ENCODE measurements at places on chromosomes 11 and 22.

DNA sequence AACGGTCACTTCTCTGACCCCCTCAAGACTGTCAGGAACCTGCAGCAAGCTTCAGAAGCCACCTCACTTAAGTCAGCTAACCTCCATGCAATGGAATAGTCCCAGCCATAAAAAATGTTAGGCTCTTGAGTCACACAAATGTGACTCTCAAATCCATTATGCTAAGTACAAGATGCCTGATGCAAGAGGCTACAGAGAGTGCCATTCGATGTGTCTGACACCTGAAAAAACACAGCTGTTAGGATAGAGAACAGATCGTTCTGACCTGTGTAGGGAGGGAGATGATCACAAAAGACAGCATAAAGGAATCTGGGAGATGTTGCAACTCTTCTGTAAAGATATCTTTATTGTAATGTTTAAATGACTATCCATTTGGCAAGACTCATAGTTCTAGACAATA, 712.4 kb downstream of the TBC1D22A start:
- no peak for DNase-seq

- DNase-seq: peak; percentile 93
Measured at GRCh38 chr11:84264066-84264465, 977.9 kb upstream of the CCDC90B start.

DNA sequence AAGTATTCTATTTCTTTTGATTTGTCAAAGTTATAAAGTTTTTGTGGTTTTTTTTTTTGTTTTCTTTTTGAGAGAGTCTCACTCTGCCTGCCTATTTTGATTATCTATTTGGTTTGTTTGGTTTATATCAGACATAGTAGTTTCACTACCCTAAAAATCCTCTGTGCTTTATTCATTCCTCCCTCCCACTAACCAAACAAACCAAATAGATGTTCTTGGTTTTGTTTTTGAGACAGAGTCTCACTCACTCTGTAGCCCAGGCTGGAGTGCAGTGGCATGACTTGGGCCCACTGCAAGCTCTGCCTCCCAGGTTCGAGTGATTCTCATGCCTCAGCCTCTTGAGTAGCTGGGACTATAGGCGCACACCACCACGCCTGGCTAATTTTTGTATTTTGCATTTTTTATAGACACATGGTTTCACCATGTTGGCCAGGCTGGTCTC, 67.9 kb downstream of the ENTHD1 start:
- no peak for DNase-seq

DNA sequence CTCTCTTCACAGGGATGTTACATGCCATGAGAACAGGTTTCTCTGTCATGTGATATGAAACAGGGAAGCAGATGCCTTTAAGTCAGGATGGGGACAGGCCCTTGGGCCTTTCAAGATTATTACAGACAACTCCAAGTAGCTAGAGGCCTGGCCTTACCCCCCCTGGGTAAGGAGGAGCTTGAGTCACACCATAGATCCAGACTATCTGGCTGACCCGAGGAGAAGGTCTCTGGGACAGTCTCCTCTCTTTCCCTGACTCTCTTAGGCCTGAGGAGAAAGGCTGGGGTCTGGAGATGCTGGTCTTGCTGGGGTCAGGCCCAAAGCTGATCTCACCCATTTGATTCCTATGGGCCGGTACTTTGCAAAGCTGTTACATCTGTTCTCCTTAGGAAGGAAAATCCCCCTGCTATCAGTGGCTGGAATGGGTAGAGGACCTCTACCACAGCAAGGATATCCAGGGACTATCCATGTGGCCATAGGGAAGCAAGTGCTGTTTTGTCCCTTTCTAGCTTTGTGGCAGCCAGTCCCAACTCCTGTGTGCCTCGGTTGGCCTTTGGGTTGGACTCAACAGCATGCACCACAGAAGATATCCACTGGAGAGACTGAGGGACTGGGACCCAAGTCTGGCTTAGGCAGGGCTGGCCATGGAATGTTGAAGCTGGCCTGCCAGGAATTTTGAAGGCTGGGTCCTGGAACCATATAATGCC, 25.2 kb downstream of the RELT start:
- no peak for DNase-seq

DNA sequence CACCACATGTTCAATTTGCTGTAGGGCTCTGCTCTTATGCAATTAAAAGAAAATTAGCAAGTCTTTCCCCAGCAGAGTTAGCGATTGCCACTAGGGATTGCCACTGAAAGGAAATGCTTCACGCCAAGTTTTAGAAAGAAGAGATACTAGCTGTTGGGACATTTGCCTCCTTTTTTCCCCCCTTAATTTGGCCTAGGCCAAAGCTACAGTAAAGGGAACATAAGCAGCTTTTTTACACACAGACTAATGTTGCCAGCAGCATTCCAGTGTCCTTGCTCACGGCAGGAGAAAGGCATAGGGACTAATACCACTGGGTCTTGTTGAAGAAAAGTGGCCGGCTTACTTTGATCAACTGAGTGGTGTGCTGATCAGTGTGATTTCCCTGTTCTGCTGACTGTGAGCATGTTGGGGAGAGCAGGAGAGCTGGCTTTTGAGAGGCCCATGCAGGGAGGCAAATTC, 71.2 kb downstream of the PHF21A start:
- DNase-seq: no peak

- DNase-seq: no peak
Measured at GRCh38 chr11:15918212-15918611, 438.1 kb downstream of the SOX6 start.

GRCh38 chr22:41447435-41448188, 1.0 kb upstream of the TOB2 start:
- peak; percentile 78 for DNase-seq

DNA sequence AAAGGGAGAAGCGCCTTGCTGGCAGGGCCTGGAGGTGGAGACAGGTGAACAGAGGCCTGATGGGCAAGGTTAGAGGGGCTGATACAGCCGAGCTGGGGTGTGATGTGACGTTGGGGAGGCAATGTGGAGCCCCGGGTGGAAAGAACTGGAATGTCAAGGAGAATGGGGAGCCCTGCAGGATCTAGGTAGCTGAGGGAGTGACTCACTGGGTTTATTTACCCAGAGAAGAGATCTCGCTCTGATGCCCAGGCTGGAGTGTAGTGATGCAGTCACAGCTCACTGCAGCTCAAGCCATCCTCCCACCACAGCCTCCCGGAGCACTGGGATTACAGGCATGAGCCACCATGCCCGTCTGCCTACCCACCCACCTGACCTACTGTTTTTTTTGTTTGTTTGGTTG, 1.9 kb upstream of the CYB5R3 start:
- no peak for DNase-seq

DNA sequence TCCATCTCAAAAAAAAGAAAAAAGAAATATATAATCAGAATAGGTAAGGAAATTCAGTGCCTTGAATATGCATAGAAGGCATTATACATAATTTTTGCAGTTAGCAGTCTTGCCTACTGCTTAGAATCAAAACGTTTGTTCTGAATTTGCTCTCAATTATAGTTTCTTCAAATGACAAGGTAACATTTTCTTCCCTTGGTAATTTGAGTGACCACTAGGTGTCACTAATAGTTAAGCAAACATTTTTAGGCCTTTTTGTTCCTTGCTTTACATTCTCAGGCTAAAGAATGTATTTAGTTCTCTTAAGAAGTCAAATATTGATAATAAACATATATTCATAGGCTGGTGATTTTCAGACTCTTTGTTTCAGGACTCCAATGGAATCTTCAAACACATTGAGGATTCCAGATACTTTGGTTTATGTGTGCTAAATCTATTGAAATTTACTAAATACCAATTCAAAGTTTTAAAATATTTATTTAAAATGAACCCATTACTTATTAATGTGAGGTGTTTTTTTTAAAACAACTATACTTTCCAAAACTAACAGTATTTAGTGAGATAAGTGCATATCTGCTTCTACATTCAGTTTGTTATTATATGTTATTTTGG, 55.0 kb upstream of the DEPDC7 start:
- peak; percentile 43 for DNase-seq

DNA sequence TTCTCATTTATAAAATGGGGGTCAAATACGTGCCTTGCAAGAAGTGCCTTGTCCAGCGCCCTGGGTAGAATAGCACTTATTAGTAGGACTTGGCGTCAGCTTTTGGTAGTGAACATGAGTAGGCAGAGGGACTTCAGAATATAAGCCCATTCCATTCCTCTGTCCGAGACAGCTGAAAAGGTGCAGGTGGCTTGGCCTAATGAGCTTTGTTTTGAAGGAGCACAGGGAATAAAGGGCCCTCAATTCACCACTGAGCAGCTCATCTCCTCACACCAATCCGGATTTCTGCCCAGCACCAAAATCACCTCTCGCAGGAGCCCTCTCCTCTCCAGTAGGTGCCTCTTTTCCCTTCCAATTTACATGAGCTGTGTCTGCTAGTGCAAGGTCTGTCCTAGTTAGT, 91.2 kb downstream of the DSCAML1 start:
- DNase-seq: no peak

All from Ammon's horn (tissue), 1 donor.